Hair follicle dermal papilla cell (primary cell): ENCODE measurements at places on chromosomes 16 and 17. TPM values are rescaled to one million over a fixed set of nuclear protein-coding genes. Genes with fewer than 3 reads are reported as not detected.

The HID1 gene
- total RNA-seq: 0.16 and 0.61 TPM in 2 replicates

The TP53TG3F gene
- total RNA-seq: 0.24 TPM in 1 of 2 replicates, not detected in the other

The ARHGDIA gene
- 181 and 187 TPM in 2 replicates for total RNA-seq

The DNAAF8 gene
- 1.6 and 3.3 TPM in 2 replicates for total RNA-seq

The KCNJ16 gene
- total RNA-seq: 0.36 TPM in 1 of 2 replicates, not detected in the other

The DHRS7C gene
- not detected in 2 replicates for total RNA-seq

The SLFN14 gene
- total RNA-seq: not detected in 2 replicates

The SCARF1 gene
- 0.49 and 0.61 TPM in 2 replicates for total RNA-seq

The SLFN12L gene
- total RNA-seq: not detected in 2 replicates

The NEUROD2 gene
- not detected in 2 replicates for total RNA-seq

The ASPA gene
- total RNA-seq: 0.16 and 1.6 TPM in 2 replicates

The MFAP4 gene
- total RNA-seq: 97.8 and 132 TPM in 2 replicates

The KRT36 gene
- not detected in 2 replicates for total RNA-seq

The GPRC5B gene
- 0.49 and 0.65 TPM in 2 replicates for total RNA-seq

The ZNF469 gene
- 1.9 and 3.1 TPM in 2 replicates for total RNA-seq

The MMP2 gene
- 1,404 and 1,854 TPM in 2 replicates for total RNA-seq

The DHX58 gene
- 19.6 and 19.8 TPM in 2 replicates for total RNA-seq

The TBC1D3 gene
- total RNA-seq: not detected in 2 replicates

The ABCA10 gene
- total RNA-seq: 5.0 and 8.4 TPM in 2 replicates

The DNAI2 gene
- total RNA-seq: not detected in 2 replicates

The SEBOX gene
- total RNA-seq: not detected in 2 replicates

The TUBB3 gene
- total RNA-seq: 211 and 247 TPM in 2 replicates

The AOC2 gene
- total RNA-seq: 0.73 and 1.3 TPM in 2 replicates

The DUSP3 gene
- total RNA-seq: 67.3 and 75.3 TPM in 2 replicates

The MT4 gene
- total RNA-seq: not detected in 2 replicates

The MPO gene
- not detected in 2 replicates for total RNA-seq

The KCTD19 gene
- under 0.01 TPM in 1 of 2 replicates, not detected in the other for total RNA-seq

The SRSF2 gene
- total RNA-seq: 152 and 165 TPM in 2 replicates

The PDILT gene
- total RNA-seq: not detected in 2 replicates

The EVI2B gene
- 0.32 and 1.5 TPM in 2 replicates for total RNA-seq

The RPS2 gene
- total RNA-seq: 1,254 and 1,380 TPM in 2 replicates

The TBX6 gene
- total RNA-seq: 0.32 and 0.36 TPM in 2 replicates

The HASPIN gene
- total RNA-seq: 0.97 and 1.1 TPM in 2 replicates

The TPPP3 gene
- 0.65 and 0.97 TPM in 2 replicates for total RNA-seq

The ZACN gene
- not detected in 2 replicates for total RNA-seq
